ENCODE measurements at places on chromosomes 3 and 15.

DNA sequence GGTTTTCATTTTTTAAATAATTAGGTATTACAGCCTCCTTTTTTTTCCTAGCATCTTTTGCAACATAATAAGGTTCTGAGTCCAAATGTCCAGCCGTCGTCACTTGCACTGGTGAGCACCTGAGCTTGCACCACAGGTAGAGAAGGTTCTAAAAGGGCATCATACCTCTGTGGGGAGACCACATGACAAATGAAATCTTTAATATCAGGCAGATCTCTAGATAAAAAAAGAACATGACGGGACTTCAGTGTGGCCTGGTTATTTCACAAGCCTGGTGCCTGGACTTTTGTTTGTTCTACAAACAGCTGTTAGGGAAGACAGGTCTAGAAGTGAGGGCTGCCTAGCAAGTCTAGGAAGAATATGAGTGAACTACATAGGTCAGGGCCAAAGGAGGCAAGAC, 3.6 kb downstream of the ZBED2 start:
- no peak for DNase-seq

DNA sequence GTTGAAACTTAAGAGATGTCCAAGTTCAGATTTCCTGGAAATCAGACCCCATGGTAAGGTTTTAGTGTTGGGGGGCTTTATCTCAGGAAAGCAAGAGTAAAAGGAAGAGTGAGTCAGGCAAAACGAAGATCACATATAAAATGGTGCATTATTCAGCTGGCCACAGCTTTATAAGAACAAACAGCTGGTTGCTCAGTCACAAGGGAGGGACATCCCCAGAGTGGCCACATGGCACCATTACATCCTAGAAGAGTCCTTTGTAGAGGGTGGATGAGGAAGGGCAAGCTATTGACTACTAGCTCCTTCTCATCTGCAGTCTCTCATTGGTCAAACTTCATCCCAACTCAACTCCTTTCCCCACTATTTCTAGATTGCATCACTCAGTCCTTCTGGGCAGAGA, 68.3 kb upstream of the COL8A1 start:
- DNase-seq: no peak

- no peak for DNase-seq
Measured at GRCh38 chr15:70512772-70513362, 250.5 kb downstream of the UACA start.

DNA sequence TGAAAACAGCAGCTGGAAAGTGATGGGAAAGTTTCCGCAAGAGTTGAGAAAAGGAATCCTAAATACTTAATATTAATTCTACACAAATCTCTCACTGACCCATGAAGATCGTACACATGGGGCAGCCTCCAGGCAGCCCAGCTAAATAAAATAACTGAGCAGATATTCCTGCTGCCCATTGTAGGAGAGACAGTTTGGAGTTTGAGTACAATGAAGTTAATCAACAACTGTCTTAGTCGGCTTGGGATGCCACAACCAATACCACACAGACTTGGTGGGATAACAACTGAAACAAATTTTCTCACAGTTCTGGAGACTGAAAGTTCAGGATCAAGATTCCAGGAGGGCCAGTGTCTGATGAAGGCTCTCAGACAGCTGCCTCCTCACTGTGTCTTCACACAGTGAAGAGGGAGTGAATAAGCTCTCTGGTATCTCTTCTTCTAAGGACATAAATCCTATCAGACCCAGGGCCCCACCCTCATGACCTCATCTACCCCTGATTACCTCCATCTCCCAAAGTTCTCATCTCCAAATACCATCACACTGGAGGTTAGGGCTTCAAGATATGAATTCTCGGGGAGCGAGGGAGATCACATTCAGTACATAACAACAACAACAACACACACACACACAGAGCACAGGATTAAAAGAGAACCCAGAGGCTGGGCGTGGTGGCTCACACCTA, 9.7 kb downstream of the TRPM7 start:
- no peak for DNase-seq

GRCh38 chr15:58178668-58179067, 40.5 kb downstream of the AQP9 start:
- DNase-seq: no peak

GRCh38 chr3:45938043-45938435, 5.2 kb upstream of the CXCR6 start:
- no peak for DNase-seq

GRCh38 chr15:36371509-36371908, 207.9 kb upstream of the CDIN1 start:
- DNase-seq: no peak

- no peak for DNase-seq
Measured at GRCh38 chr3:120284747-120285507, at the start of gene GPR156. Gene GPR156 (minus strand): TSS chr3:120285222. CDS start chr3:120244098, 41,124 bp downstream.

DNA sequence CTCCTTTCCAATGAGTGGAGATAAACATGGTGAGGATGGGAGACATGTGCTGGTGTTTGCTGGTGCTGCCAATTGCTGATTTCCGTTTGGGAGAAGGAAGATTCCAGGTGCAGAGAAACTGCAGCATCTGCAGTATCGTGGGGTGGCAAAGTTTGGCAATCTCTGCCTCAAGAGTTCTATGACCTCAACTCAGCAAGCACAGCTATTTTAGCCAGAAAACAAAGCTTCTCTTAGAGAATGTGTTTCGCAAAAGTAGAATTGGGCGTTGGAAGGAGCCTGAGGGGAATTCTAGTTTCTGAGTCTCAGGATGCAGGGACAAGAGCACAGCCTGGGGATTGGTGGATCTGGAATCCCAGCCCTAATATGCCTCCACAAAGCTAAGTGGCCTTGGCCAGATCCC, 18.2 kb upstream of the SHC4 start:
- no peak for DNase-seq

GRCh38 chr3:82462977-82463376, 701.5 kb upstream of the GBE1 start:
- DNase-seq: peak; percentile 19

DNA sequence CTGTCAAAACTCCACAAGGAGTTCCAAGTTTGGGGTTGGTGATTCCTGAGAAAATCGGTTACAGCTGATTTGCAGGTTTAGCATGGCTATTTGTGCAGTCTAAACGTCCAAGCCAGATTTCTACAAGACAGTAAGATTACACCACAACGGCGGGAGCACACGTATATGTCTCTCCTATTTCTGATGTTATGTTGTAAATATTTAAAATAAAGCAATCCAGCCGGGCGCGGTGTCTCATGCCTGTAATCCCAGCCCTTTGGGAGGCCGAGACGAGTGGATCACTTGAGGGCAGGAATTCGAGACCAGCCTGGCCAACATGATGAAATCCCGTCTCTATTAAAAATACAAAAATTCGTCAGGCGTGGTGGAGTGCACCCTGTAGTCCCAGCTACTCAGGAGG, 106.8 kb upstream of the IGF1R start:
- DNase-seq: no peak

GRCh38 chr3:95750097-95750496, 1064.3 kb upstream of the EPHA6 start:
- DNase-seq: no peak

DNA sequence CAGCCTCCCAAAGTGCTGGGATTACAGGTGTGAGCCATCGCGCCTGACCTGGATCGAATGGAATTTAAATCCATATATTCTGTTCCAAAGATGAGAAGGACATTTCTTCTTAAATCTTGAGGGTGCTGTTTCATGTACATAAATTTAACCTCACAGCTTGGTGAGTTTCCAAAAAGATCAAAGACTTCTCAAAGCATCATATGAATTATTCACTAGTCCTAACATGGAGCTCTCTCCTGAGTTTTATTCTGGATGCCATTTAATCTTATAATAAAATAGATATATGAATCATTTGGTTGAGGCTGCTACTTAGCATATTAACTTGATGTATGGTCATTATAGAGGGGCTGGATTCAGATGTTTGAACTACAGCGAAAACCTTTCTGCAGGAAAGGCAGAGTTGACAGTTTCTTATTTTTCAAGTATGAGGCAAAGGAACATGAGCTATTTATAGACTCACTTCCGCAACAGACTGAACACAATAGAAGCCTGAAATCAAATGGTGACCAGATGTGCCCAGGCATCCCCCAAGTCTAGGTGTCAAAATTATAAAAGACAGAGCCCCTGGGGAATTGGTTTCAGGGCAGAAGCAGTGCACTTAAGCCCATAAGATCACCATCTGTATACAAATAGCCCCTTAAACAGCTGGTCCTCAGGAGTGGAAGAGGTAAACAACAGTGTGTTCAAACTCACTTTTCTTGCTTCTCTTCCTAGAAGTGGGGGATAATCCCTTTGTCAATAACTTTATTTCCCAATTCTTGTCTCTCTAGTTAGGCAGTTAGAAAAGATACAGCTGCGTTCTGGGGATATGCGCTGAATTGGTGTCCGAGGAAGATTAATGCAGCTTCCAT, 29.7 kb downstream of the STARD9 start:
- peak; percentile 21 for DNase-seq

DNA sequence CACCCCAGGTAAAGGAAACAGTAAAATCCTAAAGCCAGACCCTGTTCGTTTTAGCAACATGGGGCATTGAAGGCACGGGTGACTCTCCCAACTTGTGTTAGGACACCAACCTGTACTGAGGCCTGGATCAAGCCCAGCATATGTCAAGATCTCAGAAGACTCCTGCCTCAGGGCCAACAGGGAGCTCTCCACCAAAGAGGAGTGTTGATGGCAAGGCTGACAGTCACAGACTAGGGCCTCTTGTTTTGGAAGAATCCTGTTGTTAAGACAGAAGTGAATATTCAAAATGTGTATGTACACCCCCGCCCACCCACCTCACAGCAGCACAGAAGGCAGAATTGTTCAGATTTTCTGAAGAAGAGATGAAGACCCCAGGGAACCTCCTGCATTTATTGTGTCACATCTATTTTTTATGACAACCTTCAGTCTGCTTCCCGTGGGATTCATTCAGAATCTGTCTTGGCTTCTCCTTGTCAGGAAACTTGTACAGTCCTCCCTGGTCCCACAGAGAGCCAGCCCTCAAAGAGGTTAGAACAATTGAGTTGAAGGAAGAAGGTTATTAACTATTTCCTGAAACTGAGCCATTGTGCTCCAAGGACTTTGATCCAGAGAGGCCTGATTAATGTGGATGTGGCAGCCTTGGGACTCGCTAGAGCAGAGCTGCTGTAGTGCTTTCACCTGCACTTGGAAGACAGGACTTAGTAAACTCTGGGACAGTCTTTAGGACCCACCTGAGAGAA, 61.7 kb upstream of the PLXNA1 start:
- no peak for DNase-seq

DNA sequence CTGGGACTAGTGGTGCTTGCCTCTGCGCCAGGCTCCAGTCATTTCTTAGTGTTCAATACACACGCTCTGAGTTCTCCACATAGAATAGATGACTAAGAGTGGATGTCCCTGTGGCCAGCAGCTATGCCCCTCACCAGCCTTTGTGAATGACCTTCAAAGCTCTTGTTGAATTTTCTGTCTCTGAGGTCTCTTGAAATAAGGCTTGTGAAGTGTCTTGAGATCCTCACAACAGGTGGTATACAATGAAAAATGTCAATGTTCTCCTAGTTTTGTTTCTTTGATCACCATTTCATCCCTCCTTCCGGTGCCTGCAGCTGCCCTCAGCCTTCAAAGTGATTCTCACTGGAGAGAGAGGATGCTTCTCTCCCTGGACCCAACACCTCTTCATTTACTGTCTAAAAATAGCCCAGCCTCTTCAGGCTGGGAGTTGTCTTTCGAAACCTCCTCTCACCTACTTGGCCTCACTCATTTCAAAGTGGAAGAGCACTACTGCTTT, 5.4 kb downstream of the MAPKBP1 start:
- DNase-seq: peak; percentile 81

GRCh38 chr3:138493804-138494606, 59.6 kb downstream of the ESYT3 start:
- no peak for DNase-seq

- DNase-seq: no peak
Measured at GRCh38 chr3:179551349-179552105, 11.2 kb upstream of the ACTL6A start.

GRCh38 chr3:167481164-167481563, 7.3 kb upstream of the SERPINI2 start:
- no peak for DNase-seq

GRCh38 chr15:71592203-71592602, 218.2 kb upstream of the NR2E3 start:
- no peak for DNase-seq

DNA sequence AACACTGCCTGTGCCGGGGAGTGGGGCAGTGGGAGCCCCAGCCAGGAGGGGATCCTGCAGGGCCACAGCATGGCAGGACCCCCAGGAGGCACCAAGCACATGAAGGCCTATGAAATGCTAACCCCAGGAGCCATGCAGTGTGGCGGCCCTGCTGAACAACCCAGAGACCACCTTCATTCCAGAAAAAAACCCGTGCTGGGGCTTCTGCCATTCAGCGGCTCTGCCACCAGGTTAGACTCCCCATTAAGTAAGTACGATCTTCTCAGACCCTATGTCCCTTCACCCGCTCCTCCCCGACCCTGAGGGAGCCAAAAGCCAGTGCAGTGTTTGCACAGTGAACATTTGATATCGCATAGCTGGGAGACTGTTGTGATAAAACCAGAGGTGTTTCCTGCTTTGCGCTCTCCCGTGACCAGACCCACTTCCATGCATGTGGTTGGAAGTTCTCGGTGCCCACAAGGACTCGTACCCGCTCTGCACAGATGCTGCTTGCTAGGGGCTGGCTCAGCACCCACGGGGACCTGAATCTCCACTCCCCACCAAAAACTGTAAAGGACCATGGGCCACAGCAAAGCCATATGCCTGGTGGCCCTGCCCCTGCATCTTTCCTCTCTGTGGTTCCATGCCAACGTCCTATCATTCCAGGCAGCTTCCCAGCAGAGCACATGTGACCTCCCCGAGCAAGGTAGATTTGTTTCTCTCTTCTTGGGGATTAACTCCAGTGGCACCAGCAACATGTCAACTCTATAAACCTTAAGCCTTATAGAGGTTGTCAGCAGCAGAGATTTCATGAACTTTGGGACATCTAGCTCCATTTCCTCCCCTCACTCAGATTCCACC, 5.3 kb downstream of the PLA2G4D start:
- peak; percentile 64 for DNase-seq

DNA sequence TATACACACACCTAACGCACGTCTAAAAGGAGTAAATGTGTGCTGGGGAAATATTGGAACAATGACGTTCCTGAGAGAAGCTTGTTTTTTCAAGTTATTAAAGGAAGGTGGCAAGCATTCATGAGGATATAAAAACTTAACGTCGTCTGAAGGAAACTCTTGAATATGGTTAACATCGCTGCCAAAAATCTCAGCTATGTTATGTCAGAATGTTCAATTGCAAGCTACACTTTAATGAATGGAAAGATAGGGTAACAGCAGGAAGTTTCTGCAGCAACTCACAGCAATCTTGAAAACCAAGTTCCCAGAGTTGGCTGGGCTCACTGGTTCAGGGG, 54.3 kb upstream of the MEF2A start:
- no peak for DNase-seq

GRCh38 chr3:13532631-13533030, 16.3 kb upstream of the FBLN2 start:
- DNase-seq: no peak
